ENCODE measurements at places on chromosomes 5 and 9.

GRCh38 chr9:15139469-15139868 lies 167.5 kb downstream of the TTC39B start:
- DNase-seq, result no peak

GRCh38 chr5:76256116-76256889 lies 146.8 kb upstream of the IQGAP2 start:
- DNase-seq, result peak; percentile 7

DNA sequence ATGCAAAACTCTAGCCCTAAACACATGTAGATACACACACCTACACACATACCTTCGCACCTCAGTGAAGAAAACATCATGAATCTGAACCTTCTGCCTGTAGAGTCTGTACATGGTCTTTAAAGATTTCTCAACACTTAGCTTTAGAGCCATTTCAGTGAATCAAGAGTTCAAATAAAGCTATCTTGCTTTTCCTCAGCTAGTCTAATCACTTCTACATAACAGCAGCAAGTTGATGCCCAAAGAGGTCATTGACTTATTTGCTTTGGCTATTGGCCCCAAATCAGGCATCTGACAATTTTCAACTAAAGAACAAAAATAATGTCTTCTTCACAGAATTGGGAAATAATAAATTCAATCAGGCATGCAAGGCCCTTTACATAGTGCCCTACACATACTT lies 127.9 kb upstream of the SGCD start:
- no peak for DNase-seq

DNA sequence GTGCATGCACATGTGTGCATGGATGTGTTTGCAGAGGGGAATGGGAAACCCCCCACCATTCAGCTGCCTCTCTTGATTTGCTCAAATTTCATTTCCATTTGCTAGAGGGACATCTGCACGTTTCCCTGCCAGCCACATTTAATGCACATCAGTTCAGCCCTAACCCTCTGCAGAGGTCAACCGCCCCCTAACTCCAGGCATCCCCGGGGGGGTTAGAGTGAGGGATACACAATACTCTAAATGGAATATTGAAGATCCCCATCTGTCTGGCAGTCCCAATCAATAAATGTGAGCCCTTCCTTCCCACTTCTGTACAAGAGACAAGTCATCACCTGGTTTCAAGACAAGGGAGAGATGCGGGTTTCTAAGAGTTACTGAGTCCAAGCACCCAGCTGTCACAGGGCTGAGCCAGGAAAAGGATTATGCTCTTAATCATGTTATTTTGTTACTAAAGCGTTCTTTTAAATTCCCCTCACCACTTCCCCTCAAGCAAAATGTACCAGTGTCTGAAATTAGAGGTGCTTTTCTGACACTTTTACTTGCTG lies 134.1 kb downstream of the SEMA6A start:
- no peak for DNase-seq

DNA sequence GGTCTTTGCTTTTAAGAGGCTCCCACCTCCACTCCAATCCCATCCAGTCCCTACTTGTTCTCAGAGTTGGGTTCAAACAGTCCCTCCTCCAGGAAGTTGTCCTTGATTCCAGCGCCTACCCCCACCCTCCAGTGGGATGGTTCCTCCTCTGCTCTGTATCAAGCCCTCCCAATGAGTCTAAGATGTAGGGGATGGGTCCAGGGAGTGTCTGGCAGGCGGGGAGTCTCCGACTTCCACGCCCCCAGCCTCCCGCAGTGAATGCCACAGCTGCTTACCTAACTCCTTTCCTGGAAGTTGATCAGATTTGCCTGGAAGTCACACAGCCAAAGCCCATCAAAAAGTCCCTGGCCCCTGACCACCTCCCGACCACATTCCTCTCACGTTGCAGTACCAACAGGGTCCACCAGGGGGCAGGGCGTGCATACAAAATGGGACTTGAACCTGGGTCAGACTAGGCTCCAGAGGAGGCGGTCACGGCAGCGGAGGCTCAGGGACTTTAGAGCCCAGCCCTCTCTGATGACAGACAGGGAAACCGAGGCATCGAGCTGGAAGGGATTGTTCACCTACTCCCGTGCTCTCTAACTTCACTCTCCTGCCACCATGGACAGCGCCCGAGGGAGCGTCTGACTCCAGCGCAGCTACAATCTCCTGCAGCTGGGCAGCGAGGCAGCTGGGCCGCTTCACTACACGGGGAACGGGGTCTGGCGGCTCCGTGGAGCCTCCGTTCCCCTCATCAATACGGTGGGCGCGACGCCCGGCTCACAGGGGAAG lies 25.0 kb upstream of the TDRD7 start:
- peak; percentile 61 for DNase-seq

DNA sequence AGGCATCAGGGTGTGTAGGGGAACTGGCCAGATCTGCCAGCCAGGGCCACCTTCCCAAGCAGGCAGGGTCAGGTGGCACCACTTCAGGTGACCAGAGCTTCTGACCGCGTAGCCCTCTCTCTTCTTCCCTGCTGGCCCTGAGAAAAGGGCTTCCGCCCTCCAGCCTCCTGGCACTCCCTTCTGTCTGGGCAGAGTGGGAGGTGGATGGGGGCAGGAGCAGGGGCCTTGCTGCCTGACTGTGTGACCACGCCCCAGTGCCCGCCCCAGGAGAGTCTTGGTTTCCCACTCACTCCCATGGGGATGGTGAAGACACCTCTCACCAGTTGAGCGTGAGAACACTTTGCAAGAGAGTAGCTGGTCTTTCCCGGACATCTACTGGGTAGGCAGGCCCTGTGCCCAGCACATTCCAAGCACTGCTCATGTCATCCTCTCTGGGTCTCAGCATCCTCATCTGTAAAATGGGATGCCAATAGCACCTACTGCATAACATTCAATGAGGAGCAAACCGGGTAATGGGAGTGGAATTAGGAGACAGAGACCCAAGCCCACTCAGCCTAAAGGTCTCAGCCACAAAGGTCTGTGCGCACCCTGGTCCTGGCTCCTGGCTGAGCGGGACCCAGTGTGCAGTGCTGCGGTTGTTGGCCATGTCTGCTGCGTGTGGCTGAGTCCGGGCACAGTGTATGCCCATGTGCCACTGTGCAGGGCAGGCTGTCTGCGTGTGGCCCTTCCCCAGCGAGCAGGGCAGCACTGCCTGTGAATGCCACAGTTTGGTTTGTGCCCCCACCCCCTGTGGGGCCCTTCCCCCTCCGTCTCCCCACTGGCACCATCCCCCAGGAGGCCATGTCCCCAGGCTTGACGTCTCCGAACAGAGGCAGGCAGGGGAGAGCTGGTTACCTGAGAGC lies 179.1 kb upstream of the IER5L start:
- DNase-seq, result no peak

- no peak for DNase-seq
Measured at GRCh38 chr5:174834081-174834480, 109.7 kb downstream of the MSX2 start.

DNA sequence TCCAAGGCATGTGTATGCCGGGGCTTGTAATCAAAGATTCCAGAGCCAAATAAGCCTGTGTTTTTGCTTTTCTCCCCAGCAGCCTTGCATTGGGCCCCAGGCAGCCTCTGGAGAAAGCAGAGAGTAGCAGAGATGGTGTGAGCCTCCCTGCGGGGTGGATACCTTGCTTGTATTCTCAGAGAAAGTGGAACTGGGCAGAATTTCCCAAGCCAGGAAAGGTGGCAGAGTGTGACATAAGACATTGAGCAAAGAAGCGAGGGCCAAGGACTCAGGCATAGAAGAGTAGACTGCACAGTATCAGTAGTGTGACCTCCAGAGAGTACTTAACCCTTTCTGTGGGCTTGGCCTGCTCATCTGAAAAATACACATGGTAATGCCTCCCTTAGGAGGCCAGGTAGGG lies 1.6 kb upstream of the GSN start:
- DNase-seq, result no peak

- DNase-seq, result no peak
Measured at GRCh38 chr5:160310552-160311295, 1.6 kb downstream of the CCNJL start.

DNA sequence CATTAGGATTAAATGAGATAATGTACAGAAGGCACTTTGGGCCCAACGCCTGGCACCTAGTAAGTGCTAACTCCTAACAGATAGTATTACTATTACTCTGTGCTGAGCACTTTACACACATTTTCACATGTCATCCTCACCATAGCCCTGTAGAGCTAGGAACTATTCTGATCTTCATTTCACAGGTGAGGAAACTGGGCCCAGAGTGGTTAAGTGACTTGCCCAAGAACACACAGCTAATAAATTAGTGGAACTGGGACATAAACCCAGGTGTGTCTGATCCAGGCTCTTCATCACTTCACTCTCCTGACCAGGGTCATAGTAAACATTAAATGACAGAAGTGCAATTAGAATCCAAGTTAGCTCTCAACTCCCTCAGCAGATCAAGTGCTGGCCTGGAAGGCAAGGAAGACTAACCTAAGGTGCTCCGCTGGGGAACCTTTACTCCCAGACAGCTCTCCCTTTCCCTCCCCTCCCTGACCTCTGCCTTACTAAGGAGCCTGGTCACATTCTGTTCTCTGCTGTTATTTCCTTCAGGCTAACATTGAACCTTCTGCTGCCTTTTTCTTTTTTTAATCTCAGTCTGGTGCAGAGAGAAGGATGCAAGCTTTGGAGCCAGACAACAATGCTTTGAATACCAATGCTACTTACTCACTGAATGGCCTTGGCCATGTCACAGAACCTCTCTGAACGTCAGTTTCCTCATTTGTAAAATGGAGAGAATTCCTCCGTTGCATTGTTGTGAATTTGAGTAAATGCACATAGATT lies 4.1 kb upstream of the ADRA1B start:
- DNase-seq, result no peak

DNA sequence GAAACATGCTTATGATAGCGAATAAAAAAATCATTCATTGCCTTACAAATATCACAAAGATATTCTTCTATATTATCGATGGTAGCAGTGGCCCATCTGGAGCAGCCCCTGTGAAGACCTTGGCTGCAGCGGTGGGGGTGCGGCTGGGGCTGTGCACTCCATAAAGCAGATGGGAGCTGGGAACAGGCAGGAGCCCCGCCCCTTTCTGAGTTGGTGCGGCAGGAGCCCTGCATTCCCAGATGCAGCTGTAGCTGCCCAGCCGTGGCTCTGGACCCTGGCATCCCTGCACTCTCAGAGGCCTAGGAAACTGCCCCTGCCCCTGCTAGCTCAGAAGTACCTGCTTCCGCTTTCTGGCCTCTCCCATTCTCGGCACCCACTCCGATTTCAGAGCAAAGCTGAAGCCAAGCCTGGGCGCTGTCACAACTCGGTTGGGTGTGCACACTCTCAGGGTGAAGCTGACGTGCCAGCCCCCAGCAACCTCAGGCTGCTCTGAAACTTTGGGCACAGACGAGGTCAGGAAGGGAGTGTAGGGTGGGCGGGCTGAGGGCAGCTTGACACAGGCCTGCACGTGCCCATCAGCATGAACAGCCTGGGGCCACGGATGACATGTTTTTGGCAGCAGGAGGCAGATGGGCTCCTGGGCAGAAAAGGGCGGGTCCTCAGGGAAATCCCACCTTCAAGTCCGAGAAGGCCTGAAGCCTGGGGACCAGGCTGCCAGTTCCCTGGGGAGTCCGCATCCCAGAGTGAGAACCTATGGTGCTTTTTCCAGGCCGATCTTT lies 1440.8 kb upstream of the ACO1 start:
- no peak for DNase-seq

DNA sequence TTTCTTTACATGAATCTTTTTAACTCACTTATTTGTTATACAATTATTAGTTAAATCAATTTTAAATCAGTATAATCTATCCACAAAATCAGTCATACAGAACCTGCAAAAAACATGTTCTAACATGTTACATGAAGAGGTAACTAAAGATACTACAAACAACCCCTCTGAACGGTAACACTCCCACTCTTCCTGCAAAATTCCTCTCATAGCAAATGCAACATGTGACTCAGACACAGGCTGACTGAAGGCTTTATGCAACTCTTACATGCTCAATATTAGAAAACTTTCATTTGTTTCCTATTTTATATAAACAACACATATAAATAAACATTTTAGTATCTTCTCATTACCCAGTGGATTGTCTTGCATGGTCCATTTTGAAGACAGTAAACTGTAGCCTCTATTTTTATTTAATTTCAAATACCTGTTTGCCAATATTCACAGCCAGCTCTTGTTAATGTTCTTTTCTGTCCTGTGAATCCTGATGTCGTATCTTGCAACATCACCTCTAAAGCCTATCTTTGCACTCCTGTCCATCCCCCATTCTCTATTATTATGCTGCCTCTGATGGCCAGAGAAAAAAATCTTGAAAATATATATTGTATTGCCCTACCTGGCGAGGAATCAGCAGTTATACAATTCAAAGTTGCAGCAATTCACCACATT lies 100.5 kb upstream of the CCDC152 start:
- DNase-seq, result no peak

DNA sequence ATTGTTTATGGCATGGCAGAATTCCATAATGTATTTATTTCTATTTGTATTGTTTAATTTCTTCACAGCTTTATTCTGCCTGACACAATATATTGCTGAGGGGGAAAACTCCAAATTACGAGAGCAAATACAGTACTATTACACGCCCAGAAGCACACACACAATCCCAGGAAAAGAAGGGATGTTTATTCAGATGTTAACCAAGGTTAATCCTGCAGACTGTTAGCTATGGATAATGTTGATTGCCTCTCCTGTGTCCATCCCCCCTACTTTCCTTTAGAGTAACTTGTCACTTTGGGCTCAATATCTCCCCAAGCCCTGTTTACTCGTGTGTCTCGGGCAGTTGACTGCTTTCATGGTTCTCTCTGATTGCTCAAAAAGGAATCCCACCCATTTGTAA lies 84.2 kb upstream of the ERCC6L2 start:
- no peak for DNase-seq

DNA sequence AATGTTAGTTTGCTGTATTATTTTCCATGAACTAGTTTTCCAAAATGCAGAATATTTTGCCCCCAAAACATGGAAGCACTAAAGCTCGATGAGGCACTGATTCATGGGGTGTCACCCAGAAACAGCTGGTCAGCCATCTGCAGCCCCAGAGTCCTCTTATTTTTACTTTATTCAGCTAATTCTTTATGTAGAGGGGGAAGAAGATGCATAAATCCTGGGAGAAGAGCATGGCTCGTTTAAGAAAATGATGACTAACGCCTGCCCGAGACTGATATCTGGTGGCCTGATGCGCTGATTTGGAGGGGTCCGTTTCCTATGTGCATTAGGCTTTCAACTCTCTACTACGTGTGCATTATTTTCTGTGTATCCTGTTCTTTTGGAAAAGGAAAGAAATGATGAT lies 390.3 kb upstream of the MEF2C start:
- no peak for DNase-seq

DNA sequence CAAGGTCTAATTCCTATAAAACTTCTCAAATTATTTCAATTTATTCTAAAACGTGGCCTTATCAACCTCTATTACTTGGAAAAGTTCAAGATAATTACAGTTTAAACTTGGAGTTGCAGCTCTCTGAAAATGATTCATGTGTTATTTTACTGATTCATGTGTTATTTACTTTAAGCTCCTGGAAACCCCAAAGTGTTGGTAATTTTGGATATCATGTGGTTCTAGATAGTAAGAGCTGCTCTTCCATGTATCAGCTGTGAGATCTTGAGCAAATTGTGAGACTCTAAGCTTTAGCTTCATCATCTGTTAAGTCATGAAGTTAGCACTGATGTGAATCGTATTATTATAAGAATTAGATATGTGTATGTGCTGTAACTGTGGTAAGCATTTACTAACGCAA lies 749.2 kb downstream of the TLE4 start:
- DNase-seq, result no peak

- DNase-seq, result no peak
Measured at GRCh38 chr5:127849891-127850290, 146.7 kb downstream of the CCDC192 start.
